NCI-H187 (cell line): ENCODE measurements at places on chromosomes 5 and 9.

DNA sequence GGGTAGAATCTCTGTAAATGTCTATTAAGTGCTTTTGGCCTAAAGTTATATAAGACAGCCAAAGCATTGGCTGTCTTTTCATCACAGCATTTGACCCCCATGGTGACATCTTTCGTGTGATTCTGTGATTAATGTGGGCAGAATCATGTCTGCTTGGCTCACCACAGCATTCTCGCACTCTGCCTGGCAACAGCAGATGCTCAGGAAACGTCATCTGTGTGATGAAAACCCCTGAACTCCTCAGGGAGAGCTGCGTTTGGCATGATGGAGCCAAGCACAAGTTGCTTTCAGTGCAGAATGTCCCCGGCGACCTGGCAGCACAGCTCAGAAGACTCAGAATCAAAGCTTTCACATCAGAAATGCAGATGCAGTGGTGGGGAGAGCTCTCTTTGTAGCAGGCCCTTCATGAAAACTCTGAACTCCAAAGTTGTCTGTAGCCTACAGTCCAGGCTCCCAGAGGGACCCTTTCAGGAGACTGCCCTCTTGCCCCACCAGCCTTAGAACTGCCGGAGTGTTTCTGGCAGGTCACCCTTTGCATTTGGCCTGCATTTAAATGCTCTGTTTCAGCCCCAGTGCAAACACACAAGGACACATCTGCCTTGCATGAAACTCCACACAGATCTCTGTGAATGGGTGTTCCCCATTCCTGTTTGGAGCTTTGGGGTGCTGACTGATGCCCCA, 155.6 kb upstream of the PANK3 start:
- DNase-seq: no peak

DNA sequence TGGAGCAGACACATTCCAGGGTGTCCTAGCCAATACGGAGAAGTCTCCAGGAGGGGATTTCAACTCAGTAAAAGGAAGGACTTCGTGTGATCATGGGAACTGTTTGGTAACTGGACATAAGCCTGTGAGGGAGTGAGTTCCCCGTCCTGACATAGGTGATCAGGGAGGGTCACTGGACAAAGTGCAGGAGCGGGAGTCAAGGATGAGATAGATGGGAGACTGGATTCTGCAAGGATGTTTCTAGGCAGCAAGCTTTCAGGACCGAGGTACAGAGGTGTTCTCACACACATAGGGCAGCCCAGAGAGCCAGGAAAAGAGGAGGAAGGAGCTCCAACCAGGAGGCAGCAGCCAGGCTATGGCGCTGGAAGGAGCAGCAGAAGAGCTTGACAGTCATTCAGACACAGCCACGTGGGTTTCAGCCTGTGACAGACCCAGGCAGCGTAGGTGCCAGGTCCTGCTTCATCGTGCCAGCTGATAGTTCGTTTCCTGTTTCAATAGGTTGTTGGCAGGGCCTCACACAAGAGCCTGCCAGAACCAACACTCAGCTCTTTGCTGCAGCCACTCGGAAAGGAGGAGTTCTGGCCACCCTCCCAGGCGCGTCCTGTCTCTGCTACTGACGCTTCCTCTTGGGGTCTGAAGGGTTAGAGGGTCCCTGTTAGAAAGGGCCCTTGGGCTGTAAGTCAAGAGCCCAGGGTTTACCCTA, 84.1 kb downstream of the AMBP start:
- no peak for DNase-seq

- DNase-seq: no peak
Measured at GRCh38 chr5:172717481-172718195, 53.4 kb downstream of the DUSP1 start.

DNA sequence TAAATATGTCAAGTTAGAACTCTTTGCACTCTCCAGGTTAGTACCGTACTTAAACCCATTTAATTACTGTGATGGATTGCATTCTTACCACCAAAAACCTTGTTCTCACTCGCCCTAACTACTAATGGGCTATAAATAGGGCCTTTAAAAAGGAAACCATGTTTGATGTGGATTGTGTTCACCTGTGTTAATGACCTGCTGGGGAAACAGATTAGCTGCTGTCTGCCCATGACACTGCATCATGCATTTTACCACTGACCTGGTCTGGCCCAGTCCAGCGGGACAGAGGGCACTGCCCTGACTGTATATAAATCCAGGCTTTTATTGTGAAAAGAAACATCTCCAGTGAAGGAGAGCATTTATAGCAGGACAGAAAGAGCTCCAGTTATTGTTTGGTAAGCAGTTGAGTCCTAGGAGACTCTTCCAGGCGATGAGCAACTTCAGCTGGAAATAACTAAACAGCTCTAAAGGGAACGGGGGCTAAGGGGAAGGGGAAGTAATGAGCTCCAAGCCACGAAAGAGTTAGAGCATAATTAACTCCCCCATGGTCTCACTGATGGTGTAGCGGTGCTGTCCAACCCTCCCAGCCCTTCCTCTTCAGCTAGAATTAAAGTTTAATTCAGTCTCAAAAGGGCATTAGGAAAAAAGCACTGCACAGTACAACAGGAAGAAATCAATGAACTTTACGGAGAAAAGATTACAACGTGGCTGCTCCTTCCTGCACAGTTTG, 303.1 kb downstream of the ENC1 start:
- no peak for DNase-seq

GRCh38 chr5:166507810-166508425, 1783.5 kb upstream of the WWC1 start:
- no peak for DNase-seq

- DNase-seq: no peak
Measured at GRCh38 chr5:73160239-73160671, 12.7 kb upstream of the TMEM174 start.
